ENCODE measurements at places on chromosomes 7 and 10.

GRCh38 chr7:80488851-80489370 is 23.0 kb downstream of the GNAT3 start:
- no peak for DNase-seq

- DNase-seq = no peak
Measured at GRCh38 chr10:58502956-58503355, 9.7 kb upstream of the BICC1 start.

GRCh38 chr7:19284136-19284535 is 138.9 kb upstream of the FERD3L start:
- no peak for DNase-seq

- no peak for DNase-seq
Measured at GRCh38 chr10:111367531-111367930, 290.7 kb downstream of the ADRA2A start.

DNA sequence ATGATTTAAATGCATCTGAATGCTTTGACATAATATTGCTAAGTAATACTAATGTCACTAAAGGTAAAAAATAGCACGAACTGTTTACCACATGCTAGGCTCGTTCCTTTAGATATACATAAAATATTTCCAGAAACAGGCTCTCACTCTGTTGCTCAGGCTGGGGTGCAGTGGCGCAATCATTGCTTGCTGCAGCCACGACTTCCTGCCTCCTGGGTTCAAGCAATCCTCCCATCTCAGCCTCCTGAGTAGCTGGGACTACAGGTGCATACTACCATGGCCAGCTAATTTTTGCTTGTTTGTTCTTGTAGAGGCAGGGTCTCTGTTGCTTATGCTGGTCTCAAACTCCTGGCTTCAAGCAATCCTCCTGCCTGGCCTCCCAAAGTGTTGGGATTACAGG is 183.3 kb downstream of the SGMS1 start:
- no peak for DNase-seq

DNA sequence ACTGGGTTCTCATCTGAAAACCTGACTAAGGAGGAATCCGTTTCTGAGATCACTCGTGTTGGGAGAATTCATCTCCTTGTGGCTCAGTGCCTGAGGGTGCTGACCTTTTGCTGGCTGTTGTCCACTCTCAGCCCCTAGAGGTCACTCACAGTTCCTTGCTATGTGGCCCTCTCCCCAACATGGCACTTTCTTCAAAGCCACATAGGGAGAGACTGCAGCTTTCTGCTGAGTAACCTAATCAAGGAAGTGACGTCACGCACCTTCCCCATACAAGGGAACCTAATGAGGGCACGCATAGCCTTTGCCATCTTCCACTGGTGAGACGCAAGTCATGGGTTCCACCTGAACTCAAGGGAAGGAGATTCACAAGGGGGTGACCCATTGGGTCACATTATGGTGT is 23.2 kb downstream of the STEAP1B start:
- DNase-seq = peak; percentile 27

GRCh38 chr10:50325449-50326171 is 74.3 kb upstream of the ASAH2 start:
- peak; percentile 95 for DNase-seq

- no peak for DNase-seq
Measured at GRCh38 chr10:46035923-46036849, 5.8 kb upstream of the NCOA4 start.

DNA sequence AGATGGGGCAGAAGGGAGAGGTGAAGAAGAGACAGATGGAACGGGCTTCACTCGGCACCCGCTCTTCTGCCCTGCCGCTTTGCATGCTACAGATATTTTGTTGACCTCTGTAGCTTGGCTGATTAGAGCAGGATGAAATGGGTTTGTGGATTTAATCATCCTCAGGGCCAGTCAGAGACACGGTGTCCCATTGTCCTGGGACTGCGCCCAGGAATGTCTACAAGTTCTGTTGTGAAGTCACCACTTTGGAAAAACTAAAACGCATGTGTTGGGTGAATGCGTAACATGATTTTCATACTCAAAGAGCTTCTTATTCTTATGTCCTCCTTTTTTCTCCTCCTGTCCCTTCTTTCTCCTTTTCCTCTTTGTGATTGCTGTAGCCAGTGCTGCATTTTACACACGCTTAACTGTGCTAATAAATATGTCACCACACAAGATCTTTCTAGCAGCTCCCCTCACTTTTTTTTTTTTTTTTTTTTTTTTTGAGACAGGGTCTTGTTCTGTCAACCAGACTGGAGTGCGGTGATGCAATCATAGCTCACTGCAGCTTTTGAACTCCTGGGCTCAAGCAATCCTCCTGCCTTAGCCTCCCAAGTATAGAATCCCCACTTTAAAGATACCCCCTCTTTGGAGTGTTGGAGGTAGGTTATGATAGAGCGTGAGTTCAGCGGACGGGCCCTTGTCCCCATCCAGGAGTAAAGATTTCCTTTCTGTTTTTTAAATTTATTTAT is 3.4 kb downstream of the CPA4 start:
- DNase-seq = no peak

DNA sequence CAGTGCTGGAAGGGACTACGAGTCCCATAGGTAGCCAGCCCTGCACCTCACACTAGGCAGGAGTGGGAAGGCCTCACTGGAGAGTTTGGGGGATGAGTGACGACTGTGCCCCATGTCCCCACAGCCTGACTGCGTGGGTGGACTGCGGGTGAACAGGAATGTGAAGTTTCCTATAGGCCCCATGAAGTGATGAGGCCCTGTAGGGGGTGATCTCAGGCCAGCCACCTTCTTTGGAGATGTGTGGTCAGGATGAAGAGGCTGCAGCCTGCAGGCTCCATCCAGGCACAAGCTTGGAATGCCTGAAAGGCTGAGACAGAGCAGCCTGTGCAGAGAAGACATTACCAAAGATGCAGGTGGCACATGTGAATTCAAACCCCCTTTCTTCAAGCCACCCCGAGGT is 94.9 kb downstream of the CPXM2 start:
- no peak for DNase-seq

Measured in hematopoietic multipotent progenitor cell treated with erythropoietin and hydrocortisone succinate and interleukin-3 and kit ligand, for 4 days (in vitro differentiated cells).